ENCODE measurements at places on chromosomes 4 and X. TPM values are rescaled to one million over a fixed set of nuclear protein-coding genes. Genes with fewer than 3 reads are reported as not detected.

CMC4 gene
- polyA plus RNA-seq = 9.3 TPM

UCHL1 gene
- polyA plus RNA-seq = 7.3 TPM

TMEM255A gene
- 0.22 TPM for polyA plus RNA-seq

DNA sequence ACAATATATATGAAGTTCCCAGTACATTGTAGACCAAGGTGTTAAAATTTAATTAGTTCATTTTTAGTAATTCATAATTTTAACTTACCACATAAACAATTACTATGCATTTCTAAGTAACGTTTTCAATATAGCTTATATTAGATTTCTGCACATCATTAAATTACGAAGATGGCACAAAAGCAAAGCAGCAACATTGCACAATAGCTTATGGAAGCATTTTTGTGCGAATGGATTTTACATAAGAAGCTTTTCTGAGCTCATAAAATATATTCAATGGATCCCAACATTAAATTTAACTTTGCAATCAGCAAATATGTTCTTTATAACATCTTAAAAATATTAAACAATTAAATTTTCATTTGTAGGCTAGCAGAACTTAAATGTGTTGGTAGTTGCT lies 875.4 kb downstream of the ADGRL3 start:
- DNase-seq = no peak

GRCh38 chrX:9612146-9612505 lies 147.3 kb downstream of the TBL1X start:
- no peak for DNase-seq

ETNPPL gene
- not detected for polyA plus RNA-seq

DNA sequence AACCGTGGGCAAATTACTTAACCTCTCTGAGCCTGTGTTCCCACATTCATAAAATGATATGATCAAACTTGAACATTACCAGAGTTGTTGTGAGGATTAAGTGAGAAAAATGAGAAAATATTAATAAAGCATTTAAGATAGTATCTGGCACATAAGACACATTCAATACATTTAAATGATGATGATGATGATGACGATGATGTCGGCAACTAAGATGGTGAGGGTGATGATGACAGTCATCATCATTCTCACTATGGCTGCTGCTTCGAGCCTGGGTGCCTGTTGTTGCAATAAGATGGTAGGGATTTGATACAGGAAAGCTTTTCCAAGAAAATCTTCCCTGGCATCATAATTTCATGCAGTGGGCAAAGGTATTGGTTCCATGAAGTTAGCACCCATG lies 11.1 kb downstream of the TMEM164 start:
- DNase-seq = no peak

- peak; percentile 0 for DNase-seq
These were observed 35.1 kb downstream of the TMLHE start for GRCh38 chrX:155577682-155578081.

DNA sequence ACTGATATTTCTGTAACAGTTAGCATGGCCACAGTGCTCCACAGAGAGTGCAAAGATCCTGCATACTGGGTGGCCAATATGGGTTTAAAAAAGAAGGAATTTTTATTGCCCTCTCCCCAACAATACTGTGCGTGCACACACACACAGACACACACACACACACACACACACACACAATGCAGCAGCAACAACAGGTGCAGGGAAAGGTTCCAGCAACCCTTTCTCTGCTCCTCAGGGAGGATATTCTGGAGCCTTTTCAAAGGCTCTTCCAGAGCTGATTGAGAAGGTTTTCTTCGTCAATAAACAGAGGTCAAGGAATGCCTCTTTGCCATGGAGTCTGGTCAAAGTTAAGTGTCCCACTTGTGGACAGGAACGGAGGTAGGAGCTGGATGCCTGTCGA lies 84.8 kb upstream of the ZFP42 start:
- no peak for DNase-seq

Measured in small intestine (tissue), 16 donors.